ENCODE measurements at places on chromosomes 6 and 20.

- DNase-seq = no peak
Observed at GRCh38 chr20:45406260-45407066, 1.6 kb upstream of the DBNDD2 start.

DNA sequence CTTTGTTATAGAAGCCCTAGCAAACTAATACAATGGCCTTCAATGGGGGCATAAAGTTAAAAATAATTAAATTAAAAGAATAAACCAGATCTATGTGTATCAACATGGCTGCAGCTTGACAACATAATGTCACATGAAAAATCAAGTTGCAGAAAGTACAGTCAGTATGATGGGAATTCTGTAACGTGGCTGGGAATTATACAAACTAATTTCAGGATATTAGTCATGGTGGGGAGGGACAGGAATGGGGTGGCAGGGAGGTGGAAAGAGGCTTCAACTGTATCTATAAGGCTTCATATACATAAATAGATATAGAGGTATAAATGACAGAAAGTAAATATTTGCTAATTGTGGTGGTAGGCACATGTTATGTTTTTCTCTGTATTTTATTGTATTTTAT is 107.1 kb downstream of the UNC5CL start:
- DNase-seq = no peak

DNA sequence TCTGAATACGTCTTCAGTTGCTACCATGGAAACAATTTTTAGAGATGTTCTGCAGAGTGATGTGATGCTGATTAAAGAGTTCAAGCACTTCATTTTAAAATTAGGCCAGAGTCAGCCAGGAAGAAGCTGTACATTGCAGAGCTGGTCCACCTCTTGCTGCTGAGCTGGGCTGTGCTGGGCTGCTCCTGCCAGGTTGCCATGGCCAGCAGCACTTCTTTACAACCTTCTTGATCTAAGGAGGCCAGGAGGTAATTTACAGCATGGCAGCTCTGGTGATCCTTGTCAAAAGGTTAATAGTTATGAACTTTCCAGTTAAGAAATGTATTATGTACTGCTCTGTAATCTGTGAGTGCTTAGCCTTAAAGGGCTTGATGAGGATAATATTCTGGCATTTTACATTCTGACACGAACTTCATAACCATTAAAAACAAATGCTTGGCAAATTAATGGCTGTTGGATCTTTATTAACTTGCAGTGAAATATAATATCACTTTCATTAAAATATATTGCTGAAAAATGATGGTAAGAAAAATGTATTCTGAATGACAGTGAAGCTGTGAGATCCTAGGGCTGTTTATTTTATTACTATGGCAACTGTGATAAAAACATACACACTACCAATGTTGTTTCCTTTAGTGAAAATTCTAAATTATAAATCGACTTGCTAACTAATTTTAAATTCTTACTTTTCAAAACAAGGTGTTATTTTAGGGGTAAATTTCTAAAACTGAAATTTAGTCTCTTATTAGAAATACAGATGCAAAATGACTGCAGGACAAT is 259.7 kb downstream of the RFPL4B start:
- DNase-seq = no peak

GRCh38 chr6:25122001-25122400 is 157.2 kb upstream of the CARMIL1 start:
- no peak for DNase-seq

DNA sequence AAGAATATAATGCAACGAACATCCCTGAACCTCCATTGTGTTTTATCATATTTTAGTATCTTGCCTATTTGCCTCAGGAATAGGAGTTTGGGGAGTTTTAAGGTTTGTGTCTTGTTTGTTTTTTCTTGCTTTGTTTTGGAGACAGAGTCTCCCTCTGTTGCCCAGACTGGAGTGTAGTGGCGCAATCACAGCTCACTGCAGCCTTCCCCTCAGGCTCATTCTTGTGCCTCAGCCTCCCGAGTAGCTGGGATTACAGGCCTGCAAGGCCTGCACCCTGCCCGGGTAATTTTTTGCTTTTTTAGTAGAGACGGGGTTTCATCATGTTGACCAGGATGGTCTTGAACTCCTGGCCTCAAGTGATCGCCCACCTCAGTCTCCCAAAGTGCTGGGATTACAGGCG is 63.3 kb upstream of the CARMIL1 start:
- DNase-seq = no peak

DNA sequence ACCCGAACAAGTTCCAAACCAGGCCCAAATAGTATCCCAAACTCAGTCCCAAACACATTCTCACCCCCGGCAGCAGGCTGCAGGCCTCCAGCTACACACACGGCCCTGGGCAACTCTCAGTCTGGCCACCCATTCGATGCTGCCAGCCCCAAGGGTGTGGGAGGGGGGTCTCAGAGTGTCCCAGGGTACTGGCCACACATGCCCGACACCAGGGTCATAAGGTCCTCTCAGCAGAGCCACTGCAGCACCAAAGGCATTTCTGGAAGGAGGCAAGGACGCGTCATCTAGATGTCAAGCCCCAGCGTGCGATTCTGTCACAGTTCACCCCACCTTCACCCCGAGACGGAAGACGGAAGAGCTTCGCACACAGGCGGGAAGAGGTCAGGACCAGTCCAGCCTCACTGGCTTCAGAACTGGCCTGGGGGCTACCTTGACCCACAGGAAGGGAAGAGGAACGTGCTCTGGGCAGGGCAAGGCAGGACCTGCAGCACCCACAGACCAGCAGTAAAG is 9.5 kb downstream of the MYL9 start:
- no peak for DNase-seq

DNA sequence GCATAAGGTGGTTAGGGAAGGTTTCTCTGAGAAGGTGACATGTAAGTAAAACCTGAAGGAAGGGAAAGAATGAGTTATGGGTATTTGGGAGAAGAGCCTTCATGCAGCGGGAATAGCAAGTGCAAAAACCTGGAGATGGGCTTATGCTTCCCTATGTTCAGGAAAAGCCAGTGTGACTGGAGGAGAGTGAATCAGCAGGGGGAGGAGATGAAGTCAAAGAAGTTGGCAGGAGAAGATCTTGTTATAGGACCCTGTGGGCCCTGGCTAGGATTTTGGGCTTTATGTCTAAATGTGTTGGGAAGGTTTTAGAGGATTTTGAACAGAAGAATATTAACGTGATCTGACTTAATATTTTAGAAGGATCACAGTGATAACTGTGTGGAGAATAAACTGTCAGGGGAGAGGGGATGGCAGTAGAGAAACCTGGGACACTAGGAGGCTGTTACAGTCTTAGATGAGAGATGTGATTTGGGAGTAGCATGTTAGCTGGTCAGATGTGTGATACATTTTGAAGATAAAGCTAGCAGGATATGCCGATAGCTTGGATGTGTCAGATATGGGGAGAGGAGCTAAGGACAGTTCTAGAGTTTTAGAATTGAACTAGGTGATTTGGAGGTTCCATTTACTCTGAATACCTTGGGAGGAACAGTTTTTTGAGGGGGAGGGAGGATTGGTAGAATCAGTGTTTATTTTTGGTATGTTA is 41.0 kb downstream of the PHF3 start:
- no peak for DNase-seq

- DNase-seq = no peak
Observed at GRCh38 chr6:109853951-109854350, 124.2 kb upstream of the GPR6 start.

DNA sequence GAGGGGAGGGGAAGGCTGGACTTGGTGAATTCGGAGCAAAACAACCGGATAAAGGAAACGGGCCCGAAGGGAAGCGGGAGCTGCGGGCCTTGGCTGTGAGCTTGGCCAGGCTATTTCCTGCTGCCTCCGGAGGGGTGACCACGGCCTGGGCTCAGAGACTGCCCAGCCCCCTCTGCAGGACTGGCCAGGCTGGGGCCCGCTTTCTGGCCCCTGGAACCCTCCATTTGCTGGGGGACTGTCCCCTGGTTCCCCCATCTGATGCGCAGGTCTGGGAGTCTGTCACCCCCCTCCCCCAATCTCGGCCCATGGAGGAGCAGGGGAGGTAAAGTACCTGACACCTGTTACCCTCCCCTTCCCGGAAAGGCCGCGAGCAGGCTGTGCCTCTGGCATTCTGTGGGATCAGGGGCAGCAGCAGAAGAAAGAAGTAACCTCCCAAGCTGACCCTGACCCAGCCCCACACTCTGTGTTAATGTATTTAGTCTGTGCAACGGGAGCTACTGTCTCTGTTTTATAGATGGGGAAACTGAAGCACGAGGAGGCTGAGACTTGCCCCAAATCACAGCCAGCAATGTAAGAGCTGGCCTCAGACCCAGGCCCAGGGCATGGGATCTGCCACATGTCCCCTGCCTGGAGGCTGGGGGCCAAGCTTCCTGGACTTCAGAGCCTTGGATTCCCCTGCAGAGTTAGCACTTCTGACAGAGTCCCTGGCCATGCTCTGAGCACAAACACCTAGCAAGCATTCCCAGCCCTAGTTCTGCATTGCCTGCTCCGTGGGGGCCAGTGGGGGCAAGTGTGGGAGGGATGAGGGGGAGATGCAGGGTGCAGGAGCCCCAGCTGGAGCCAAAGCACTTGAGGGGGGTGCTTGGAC is 3.5 kb downstream of the C20orf204 start:
- no peak for DNase-seq

GRCh38 chr6:2792330-2793110 is 27.3 kb downstream of the WRNIP1 start:
- no peak for DNase-seq

DNA sequence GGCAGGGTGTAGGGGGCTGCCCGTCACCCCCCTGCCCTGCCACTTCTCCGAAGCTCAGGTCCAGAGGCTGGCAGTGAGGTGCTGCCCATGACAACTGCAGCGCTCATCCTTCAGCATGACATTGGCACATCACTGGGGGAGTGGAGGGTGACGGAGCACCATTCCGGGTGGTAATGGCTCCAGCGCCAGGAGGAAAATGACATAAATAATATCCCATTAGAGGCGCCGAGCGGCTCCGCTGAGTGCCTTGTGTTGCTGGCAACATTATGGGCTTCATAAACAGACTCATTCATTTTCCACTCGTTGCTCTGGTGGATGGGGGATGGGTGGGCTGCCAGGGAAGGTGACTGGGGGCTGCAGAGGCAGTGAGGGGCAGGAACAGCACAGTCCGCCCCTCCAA is 56.9 kb upstream of the CTNNBL1 start:
- DNase-seq = no peak

GRCh38 chr6:3719462-3720308 is 31.8 kb downstream of the PXDC1 start:
- DNase-seq = no peak

DNA sequence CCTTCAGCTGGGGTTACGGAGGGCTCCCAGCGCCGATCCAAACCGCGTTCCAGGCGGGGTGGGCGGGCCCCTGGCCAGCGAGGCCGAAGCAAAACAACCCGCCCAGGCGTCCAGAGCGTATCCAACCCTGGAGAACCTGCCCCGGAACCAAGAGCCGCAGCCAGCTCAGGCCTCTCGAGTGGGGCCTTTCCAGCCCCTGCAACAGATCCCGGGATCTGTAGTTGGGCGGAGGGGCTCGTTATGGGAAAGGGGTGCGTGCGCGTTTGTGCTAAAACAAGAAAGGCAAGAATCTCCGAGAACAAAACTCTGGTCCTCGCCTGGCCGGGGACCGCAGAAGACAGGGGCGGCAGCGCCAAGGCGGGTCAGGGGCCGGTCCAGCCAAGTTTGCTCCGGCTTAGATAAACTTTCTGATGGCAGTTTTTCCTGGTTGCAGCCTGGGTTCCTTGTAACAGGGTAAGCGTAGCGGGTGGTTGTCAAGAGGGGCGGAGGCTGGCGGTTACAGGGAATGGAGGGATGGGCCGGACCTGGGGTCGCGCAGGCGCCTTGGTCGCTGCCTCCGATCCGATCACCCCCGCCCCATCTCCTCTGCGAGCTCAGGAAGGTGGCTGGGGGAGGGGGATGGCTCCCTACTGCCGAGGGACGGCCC is 448 bp upstream of the RIN2 start:
- no peak for DNase-seq

DNA sequence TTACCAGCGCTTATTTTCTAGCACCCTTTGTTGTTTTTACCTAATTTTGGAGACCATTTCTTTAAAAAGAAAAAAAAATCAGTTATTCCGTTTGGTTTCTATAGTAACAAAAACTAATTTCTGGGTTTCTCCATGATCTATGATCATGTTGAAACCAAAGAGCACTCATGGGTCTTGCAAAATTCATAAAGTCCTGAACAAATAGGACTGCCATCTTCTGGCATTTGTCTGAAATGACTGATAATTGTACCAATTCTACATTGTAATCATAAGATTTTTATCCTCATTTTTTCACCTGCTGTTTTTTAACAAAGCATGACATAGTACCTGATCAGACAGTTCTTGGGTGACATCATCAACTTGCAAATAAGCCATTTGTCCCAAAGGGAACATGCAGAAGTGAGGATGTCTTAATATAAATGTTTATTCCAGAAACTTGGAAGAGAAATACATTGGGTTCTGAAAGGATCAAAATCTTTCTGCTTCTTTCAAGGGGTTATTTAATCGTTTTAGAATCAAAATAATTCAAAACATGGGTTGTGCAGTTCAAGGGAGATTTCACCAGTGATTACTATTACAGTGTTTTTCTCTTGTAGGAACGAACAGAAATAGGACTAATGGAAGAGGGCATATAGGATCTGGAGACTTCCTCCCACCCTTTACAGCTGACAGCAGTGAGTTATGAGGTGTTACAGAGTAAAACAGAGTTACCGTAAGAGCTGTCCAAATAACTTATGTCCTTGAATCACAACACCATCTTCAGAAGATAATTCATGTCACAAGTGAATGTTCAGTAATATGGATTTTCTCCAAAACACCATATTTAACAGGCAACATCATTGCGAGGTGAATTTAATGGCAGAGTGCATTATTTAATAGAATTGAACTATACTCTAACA is 87.1 kb upstream of the GJE1 start:
- no peak for DNase-seq

GRCh38 chr6:21085643-21086042 is 507.9 kb upstream of the SOX4 start:
- no peak for DNase-seq

DNA sequence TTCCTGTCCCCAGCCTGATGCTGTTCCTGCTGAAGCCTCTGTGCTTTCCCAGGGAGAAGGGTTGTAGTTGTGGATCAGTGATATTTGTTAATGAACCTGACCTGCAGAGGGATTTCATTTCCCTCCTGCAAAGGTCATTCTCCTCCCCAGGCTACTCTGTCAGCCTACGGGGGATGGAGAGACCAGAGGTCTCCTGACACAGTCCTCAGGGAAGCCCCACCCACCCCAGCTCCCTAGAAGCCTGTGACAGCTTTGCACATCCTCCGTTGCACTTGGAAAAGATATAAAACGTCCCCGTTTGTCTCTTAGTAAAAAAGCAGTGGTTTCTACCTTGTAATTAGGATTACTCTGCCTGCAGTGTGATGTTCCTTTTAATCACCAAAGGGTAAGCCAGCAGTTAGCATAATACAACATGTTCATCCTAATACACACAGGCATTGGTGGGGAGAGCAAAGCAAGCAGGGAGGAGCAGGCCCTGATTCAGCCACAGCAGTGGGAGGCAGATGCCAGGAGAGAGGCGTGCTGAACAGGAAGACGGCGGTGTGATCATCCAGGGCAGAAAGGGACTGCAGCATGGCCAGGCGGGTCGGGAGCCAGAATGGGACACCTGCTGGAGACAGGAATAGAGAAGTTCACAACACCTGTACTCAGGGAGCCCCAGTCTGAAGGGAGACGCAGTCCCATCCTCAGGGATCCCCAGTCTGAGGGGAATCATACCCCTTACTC is 293.5 kb downstream of the LRFN2 start:
- DNase-seq = no peak

GRCh38 chr20:51732096-51732791 is 35.9 kb downstream of the ATP9A start:
- no peak for DNase-seq

All from stimulated activated CD8-positive, alpha-beta memory T cell treated with anti-CD3 and anti-CD28 coated beads, Interleukin-7, amount 100 ng/mL, for 1 hour (primary cell).